ENCODE measurements at places on chromosomes 6 and 20. TPM values are rescaled to one million over a fixed set of nuclear protein-coding genes. Genes with fewer than 3 reads are reported as not detected.

Gene ALDH8A1
- 115 TPM for polyA plus RNA-seq

DNA sequence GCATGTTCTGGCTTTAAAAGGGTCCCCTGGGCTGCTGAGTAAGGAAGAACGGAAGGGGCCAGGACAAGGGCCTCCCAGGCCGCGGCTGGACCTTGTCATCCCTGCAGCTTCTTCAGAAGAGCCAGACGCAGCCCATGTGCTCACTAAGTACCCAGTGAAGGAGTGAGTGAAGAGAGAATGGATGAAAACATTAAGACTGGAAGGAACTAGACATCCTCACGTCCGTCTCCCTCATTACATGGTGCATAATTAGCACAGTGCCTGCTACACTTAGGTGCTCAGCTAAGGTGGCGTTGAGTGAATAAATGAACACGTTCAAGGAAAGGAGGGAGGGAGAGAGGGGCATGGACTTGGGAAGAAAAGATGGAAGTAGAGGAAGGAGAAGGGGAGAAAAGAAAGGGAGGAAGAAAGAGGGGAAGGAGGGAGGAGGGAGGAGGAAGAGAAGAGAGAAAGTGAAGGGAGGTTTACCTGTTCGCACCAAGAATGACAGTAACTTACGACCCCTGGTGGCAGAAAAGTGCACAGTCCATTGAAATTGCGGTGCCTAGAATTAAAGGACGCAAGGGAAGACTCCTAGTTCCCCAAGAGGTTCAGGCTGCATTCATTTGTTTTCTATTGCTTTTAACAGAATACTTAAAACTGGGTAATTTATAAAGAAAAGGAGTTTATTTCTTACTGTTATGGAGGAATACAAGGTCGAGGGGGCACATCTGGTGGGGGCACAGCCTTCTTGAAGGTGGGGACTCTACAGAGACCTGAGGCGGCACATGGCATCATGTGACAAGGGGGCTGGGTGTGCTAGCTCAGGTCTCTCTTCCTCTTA is 8.0 kb downstream of the TP53RK start:
- H3K27ac ChIP-seq = no peak overlapping the region
- H3K36me3 ChIP-seq = no peaks in the 10 kb centered on the region
- DNase-seq = peak; percentile 77
- H3K4me1 ChIP-seq = peaks cover 8% of the 10 kb centered on the region
- no peaks in the 10 kb centered on the region for H3K27me3 ChIP-seq

Gene COL12A1
- polyA plus RNA-seq = 0.15 TPM

- H3K27ac ChIP-seq = no peak overlapping the region
- H3K4me1 ChIP-seq = no peaks in the 10 kb centered on the region
- H3K27me3 ChIP-seq = no peaks in the 10 kb centered on the region
- H3K4me3 ChIP-seq = no peak overlapping the region
- DNase-seq = no peak
These were observed 298.4 kb upstream of the MOCS1 start for GRCh38 chr6:40232698-40233097.

DNA sequence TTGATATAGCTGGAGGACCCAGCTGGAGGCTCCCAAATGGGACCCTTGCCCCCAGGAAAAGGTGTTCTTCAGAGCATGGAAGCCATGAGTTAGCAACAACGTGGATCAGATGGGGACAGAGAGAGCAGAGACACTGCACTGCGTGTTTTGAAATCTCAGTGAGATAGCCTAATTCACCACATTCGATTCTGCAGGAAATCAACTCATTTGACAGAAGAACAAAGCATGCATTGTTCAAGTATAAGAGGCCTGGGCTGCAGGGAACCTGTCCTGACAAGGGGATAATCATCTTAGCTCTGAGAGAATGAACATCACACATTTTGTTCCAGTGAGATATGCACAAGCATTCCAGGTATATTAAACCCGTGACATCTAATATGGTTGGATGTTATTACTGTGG is 450.2 kb downstream of the CDH26 start:
- H3K4me3 ChIP-seq = no peak overlapping the region
- H3K27ac ChIP-seq = no peak overlapping the region
- no peaks in the 10 kb centered on the region for H3K4me1 ChIP-seq

Gene BNIP5
- not detected for polyA plus RNA-seq

DNA sequence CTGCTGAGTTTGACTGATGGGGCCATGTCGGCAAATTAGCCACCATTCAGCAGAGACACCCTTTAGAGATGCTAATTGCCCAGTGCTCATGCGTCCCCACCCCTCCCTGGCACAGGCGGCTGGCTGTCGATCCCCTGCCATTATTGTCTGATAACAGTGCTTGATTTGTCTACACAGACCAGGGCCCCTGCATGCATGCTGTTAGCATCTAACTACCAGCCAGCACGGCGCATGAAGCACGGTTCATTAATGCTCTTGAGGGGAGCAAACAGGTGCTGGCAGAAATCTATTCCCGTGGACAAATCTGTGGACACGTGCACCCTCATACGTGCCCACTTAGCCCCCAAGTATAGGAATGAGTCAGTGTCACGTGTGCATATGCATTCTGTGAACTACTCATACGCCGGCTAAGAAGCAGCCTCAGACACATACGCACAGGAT is 32.2 kb downstream of the KCNB1 start:
- DNase-seq = no peak
- H3K4me3 ChIP-seq = no peak overlapping the region
- no peaks in the 10 kb centered on the region for H3K27me3 ChIP-seq
- no peaks in the 10 kb centered on the region for H3K36me3 ChIP-seq
- no peak overlapping the region for H3K27ac ChIP-seq
- H3K4me1 ChIP-seq = peaks cover 12% of the 10 kb centered on the region

Measured in liver (tissue), 10 donors.